ENCODE measurements at places on chromosomes 5 and 9.

DNA sequence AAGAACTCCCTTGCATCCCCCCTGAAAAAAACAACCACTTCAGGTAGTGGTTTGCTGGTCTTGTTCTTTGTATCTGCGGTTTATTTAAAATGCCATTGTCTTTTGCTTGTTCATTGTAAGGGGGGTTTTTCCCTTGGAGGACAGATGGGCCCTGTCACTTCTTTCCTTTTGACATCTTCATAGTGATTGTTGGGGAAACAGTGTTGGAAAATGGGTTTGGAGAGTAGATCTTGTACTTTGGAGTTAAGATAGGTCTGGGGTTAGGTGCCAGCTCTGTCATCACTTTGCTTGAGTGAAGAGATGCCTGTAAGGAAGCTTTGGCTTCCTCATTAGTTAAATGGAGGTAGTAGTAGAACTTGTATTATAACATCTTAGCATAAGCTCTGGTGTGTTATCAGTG, 112.4 kb downstream of the KDM4C start:
- no peak for ATAC-seq

- no peak for ATAC-seq
Measured at GRCh38 chr9:135663857-135664256, 748 bp downstream of the LCN9 start.

GRCh38 chr9:89139455-89139854, 39.2 kb downstream of the SHC3 start:
- ATAC-seq, result peak; percentile 26

- no peak for ATAC-seq
Measured at GRCh38 chr5:54176066-54176830, 134.1 kb downstream of the ARL15 start.

- ATAC-seq, result no peak
Measured at GRCh38 chr9:108217431-108218349, 638.1 kb downstream of the ACTL7B start.

GRCh38 chr5:174945853-174946252, 221.5 kb downstream of the MSX2 start:
- no peak for ATAC-seq

GRCh38 chr5:106121972-106122605, 1548.6 kb downstream of the EFNA5 start:
- no peak for ATAC-seq

DNA sequence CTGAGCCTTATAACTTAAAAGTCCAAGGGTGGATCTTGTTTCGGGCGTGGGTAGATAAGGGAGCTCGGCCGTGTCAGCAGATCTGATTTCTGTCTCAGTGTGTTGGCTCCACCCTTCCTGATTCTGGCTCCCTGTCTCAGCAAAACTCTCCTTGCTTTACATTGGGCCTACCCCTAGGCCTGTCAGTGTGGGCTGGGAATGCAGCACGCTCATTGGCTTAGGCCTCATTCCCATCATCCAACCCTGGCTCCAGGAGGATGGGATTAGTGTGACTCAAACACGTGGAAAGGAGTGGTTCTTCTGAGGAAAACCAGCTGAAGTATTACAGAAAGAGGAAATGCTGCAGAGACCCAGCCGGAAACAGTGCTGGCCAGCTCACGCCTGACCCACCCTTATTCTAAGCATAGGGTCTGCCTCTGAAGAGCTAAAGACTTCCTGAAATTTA, 59.9 kb downstream of the ZFAND5 start:
- peak; percentile 100 for ATAC-seq

DNA sequence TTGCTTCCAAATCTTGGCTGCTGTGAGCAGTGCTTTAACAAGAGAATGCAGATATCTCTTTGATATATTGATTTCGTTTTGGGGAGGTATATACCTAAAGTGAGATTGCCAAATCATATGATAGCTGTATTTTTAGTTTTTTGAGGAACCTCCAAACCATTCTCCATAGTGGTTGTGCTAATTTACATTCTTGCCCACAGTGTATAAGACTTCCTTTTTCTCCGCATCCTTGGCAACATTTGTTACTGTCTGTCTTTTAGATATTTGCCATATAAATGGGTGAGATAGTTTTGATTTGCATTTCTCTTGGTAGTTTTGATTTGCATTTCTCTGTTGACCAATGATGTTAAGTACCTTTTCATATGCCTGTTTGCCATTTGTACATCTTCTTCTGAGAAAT, 10.0 kb upstream of the PLK2 start:
- ATAC-seq, result no peak

DNA sequence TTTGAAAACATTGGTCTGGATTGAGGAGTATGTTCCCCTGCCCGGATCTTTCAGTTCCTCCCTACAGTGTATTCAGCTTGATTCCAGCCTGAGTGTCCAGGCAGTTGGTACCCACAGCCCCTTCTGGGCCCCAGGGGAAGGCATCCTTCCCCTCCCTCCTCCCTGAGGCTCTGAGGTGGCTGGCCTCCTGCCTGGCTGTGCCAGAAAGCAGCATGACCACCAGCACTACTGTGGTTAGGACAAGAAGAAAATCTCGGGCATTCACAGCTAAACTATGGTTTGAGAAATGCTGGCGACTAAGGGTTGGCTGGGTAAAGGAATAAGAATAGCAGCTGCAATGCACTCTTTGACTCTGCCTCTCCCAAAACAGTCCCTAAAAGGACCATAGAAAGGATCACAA, 84.6 kb upstream of the LIFR start:
- no peak for ATAC-seq

DNA sequence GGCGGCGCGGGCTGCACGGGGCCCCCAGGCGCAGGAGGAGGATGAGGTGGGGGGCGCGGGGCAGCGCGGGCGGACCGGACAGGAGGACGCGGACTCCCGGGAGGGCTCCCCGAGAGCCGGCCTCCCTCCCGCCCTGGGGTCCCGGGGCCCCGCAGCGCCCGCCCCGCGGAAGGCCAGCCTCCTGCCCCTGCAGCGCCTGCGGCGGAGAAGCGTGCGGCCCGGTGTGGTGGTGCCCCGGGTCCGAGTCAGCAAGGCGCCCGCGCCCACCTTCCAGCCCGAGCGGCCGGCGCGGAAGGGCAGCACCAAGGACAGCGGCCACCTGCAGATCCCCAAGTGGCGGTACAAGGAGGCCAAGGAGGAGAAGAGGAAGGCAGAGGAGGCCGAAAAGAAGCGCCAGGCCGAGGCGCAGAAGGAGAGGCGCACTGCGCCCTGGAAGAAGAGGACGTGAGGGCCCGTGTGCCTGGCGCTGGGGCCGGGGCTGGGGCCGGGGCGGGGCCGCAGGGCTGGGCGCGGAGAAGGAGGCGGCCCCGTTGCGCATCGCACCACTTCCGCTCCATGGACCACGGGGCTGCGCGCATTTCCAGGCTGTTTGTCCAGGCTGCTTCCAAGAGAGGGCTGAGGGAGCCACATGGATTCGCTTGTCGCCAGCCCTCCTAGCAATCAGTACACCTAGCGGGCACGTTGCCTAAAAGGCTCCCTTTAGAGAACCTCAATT, 86.0 kb downstream of the ANKRD33B start:
- no peak for ATAC-seq

DNA sequence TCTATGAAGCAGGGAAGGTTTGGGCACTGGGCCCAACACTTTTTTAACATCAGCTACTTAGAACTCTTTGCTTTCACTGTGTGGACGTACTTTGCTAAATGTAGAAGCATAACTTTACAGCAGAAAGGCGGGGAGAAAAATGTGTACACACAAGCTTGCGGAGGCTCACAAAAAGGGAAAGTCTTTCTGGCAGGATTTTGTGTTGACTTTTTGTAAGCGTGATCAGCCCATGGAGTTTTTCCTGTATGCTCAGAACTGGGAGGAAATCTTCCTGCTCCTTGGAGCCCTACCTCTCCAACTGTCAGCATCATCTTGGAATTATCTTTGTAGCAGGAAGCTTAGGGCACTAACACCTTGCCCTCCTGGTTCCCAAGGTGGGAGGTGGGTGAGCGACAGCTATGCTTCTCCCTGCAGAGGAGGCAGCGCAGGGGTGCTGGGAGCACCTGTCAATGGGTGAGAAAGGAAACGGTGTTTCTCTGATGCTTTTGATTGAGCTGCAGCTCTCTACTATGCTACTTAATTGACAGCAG, 321.9 kb downstream of the GADD45G start:
- ATAC-seq, result no peak

DNA sequence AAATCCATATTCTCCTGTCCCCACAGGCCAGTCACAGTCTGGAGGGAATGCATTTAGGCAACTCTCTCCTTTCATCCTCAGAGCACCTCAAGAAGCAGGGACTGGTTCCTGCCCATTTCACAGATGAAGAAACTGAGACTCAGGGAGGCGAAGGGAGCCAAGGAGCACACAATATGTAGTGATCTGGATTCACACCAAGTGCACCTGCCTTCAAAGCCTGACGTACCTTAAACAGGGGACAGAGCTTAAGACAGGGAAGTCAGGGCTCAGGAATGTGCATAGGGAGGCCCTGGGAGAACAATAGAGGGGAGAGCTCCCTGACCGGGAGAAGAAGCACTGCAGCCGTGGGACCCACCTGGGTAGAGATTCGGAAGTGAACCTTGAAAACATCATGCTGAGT, 83.0 kb downstream of the GABBR2 start:
- no peak for ATAC-seq

DNA sequence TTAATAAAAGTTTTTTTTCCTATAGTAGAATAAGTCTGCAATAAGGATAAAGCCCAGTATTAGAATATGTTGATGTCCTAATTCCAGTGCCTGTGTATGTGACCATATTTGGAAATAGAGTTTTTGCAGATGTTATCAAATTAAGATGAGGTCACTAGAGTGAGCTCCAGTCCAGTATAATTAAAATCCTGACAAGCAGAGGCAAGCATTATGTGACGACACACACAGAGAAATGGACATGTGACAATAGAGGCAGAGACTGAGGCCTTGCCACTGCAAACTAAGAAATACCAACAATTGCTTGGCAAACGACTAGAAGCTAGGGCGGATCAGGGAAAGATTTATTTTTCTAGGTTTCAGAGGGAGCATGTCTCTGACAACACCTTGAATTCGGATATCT, 216.4 kb upstream of the CYLC2 start:
- ATAC-seq, result no peak

DNA sequence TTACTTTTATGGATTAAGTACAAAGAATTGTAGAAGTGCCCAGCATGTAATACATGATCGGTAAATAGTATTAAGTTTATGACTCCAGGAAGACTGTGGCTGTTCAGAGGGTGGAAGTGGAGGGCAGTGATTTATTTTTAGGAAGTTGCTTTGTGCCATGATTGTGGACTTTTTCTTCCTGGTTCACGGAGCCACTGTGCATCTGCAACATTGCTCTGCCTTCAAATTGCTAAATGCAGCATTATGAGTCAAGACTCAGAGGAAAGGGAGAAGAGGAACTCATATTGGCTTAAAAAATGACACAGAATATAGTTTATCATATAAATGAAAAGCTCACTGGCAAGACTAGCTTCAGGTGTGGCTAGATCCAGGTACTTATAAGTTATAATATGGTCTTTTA, 301.5 kb downstream of the KCTD16 start:
- no peak for ATAC-seq

GRCh38 chr5:83488271-83488670, 16.7 kb downstream of the VCAN start:
- ATAC-seq, result 0 out of 3 replicates have a peak, but pooled peaks have one; percentile 29

GRCh38 chr5:75756981-75757380, 39.7 kb upstream of the POC5 start:
- ATAC-seq, result no peak

GRCh38 chr9:95021166-95021886, 294.8 kb downstream of the AOPEP start:
- no peak for ATAC-seq

GRCh38 chr9:116160676-116161571, 7.3 kb downstream of the PAPPA start:
- ATAC-seq, result no peak

GRCh38 chr5:112742424-112742823, 4.7 kb downstream of the APC start:
- no peak for ATAC-seq

- no peak for ATAC-seq
Measured at GRCh38 chr5:90530736-90531487, 1.5 kb upstream of the LYSMD3 start.

DNA sequence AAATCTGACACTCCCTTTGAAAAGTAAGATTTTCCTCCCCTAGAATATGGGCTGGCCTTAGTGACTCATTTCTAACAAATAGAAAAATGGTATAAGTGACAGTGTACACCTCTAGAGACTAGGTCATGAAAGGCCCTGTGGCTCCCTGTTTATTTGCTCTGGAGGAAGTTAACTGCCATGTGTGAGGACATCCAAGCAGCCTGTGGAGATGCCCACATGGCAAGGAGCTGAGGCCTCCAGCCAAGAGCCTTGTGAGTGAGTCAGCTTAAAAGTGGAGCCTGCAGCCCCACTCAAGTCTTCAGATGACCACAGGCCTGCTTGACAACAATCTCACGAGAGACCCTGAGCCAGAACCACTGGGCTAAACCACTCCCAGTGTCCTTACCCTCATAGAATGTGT, 128.1 kb upstream of the LHFPL2 start:
- ATAC-seq, result no peak

DNA sequence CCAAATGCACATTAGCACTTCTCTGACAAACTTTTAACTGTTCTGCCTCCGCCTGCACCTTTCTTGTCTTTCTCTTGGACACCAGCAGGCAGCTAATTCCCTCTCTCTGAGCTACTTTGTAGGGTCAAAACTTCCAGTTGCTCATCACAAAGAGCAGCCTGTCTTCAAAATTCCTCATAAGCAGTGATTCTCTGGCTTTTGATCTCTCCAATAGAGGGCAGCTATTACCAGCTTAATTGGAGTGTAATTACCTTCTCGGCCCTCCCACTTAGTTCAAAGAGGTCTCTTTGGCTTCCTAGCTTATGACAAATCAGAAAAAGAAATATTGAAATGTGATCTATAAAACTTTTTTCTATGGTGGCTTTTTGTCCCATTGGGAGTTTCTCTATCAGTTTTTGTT, 43.6 kb upstream of the RAD23B start:
- peak; percentile 56 for ATAC-seq

DNA sequence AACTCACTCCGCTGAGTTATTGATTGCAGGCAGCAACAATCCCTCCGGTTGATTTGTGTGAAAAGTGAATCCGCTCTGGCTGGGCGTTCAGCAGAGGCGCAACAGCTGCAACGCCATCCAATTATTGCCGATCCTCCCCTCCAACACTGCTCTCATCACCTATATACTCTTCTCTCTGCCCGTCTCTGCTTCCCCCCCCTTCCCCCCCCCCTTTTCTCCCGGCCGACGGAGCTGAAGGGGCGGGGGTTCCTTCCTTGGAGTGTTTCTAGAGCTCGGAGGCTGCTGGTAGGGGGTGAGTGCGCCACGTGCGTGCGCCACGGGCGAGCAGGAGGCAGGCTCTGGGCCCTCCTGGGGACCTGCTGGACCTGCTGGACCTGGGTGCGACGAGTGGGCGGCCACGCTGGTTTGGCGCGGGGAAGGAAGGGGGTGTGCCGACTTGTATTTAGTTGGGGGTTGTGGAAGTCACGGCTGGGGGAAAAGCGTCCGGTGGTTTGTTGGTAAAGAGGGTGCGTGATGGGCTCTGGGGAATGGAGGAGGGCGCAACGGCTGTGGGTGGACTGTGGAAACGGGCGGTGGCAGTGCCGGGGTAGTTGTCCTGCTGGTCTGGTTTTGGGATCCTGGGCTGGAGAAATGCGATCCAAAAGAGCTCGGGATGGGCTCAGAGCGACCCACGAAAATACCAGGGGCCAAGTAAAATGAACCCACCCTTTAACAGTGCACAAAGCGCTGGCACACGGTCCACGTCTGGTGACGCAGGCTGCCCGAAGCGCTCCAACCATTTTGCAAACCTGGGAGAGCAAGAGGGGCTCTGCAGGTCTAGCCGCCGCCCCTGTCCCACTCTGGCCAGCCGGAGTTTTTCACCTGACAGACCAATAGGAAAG, 6.4 kb upstream of the MEF2C start:
- peak; percentile 80 for ATAC-seq
